ENCODE measurements at places on chromosomes 6 and 20. TPM values are rescaled to one million over a fixed set of nuclear protein-coding genes. Genes with fewer than 3 reads are reported as not detected.
A peak's percentile ranks its signal among the peaks of the same experiment; 100 is the strongest.

PRR18 gene
- total RNA-seq: 0.26 TPM

GRCh38 chr6:107079429-107079828, 35.9 kb downstream of the BEND3 start:
- DNase-seq: no peak

DNA sequence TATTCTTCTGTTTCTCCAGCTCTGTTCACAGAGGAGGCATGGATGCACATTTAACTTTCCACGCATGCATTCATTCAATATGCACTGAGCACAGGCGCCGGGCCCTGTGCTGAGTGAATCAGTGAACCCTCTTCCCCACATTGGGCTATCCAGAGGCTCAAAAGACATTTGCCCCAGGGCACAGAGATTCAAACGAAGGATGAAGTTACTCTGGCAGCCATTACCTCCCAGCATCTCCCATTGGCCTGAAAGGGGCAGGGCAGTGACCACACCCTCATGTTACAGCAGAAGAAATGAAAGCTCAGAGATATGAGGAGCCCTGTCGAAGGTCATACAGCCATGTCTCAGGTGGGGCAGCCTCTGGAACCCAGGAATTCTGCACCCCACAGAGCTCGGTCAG, 26.7 kb upstream of the NOL4L start:
- DNase-seq: no peak

L3MBTL1 gene
- 3.3 TPM for total RNA-seq

- peak; percentile 18 for DNase-seq
Measured at GRCh38 chr6:28446818-28447511, 3.7 kb upstream of the ZSCAN23 start.

SCUBE3 gene
- total RNA-seq: 0.13 TPM

C20orf144 gene
- total RNA-seq: not detected

SEL1L2 gene
- 0.91 TPM for total RNA-seq

GRCh38 chr6:145312481-145312880, 422.8 kb downstream of the EPM2A start:
- DNase-seq: no peak

GRCh38 chr6:30711758-30712380, 5.2 kb downstream of the MDC1 start:
- no peak for DNase-seq

GRCh38 chr6:36727505-36728021, 29.9 kb downstream of the RAB44 start:
- DNase-seq: no peak

SRC gene
- total RNA-seq: 9.2 TPM

DNA sequence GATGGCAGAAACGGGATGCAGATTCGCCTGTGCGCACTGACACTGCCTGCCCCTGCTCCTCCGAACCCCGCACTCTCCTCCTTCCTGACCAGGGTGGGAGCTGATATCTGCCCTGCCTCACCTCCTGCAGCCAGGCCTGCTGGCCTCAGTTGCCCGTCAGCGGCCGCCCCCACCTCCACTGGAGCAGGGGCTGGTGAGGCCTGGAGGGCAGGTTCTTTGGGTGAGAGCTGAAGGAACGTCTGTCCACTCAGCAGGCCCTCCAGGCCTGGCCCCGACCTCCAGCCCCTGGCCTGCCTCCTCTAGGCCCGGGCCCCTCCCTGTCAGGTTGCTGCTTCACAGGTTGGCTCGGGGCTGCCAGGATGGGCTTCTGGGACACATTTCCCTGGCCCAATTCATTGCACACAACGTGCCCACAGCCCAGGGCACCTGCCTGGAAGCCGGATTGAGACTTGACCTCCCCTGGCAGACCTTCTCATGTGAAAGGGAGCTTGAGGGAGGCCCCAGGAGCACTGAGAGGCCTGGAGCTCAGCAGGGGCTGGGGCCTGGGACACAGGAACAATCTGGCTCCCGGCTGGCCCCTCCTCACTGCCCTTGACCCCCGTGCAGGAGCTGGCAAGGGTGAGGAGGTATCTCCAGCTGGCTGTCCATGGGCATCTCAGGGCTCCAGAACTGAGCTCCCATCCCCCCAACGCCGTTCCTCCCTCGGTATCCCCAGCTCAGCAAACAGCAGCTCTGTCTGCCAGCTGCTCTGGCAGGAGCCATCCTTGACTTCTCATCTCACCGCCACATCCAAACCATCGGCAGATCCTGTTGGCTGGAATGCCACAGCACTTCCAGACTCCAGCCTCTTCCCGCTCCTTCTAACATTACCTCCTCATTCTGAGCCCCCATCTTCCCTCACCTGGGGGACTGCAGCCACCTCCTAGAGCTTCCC, 39.5 kb downstream of the SPDEF start:
- DNase-seq: peak; percentile 15

IL20RA gene
- total RNA-seq: 3.5 TPM

MAK gene
- total RNA-seq: 0.08 TPM

GRCh38 chr6:167532410-167533288, 207.8 kb downstream of the TTLL2 start:
- DNase-seq: no peak

DCDC2 gene
- total RNA-seq: not detected

GRCh38 chr20:48990467-48990866, 55.6 kb upstream of the CSE1L start:
- no peak for DNase-seq

POPDC3 gene
- total RNA-seq: 35.5 TPM

- DNase-seq: no peak
Measured at GRCh38 chr6:45253453-45253852, 74.7 kb upstream of the RUNX2 start.

DNA sequence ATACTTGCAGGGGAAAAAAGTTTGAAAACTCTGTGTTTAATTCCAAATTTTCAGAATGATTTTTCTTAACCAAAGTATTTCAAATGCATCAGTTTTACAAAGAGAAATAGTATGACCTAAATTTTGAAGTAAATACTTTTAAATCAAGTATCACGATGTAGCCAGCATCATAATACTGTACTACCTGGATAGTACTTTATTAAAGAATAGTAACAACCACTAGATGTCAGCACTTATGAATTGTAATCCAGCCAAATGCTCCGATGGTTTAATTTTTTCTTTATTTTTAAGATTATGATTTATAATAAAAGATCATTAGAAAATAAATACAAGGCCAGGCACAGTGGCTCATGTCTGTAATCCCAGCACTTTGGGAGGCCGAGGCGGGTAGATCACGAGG, 37.2 kb upstream of the HACE1 start:
- no peak for DNase-seq

DNA sequence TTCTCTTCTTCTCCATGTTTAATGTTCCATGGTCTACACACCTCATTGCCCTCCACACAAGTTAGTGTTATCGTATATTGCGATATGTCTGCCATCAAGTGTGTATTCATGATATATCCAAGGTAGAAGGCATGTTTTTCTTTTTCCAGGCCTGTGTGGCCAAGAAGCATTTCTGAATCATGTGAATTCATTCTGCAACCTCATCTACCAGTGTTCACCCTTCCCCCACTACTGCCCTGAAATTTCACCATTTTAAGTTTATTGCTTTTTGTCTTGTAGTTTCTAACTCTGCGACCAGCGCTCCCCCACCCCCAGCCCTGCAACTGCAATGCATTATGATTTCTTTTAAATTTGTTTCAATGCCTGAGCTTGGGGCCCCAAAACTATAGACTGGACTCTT, 618.0 kb upstream of the FLRT3 start:
- no peak for DNase-seq

SLC17A1 gene
- total RNA-seq: not detected

KIAA0408 gene
- total RNA-seq: 1.5 TPM

ZKSCAN4 gene
- total RNA-seq: 3.1 TPM

GRCh38 chr6:148375401-148375800, 32.8 kb downstream of the SASH1 start:
- no peak for DNase-seq

DNA sequence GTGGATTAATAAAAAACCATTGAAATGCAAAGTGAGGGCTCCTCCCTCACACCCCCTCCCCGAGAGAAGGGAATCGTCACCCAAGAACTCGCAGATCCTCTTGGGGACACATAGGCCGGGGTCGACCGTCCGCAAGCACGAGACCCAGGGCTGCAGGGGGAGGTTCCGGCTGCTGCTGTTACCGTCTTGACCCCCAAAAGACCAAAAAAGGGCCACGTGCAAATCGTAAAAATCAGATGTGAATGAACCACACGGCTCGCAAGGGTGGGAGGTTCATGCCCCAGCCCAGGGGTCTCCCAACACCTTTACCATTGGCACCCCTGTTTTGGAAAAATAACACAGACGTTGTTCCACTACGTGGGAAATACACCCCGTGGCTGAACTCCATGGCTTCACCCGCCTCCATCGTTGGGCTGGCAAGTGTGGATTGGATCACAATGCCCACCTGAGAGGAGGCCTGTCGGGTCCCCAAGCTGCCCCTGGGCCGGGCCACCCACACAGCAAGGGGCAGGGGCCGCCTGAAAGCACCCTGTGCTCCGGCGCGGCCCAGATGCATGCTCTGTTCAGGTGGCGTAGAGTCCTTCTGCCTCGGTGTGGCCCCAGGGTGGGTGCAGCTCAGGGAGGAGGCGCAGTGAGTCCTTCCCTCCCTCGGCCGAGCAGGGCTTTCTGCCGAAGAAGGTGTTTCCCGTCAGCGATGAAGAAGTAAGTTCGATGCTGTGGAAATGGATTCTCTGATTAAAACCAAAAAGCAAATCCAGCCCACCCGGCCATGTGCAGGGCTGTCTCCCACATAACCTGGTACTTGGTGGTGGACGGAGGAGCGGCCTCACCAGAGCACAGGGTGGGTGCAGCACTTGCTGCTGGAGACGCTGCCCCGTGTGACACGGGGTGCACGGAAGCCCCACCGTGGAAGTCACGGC, 85.0 kb downstream of the YTHDF1 start:
- DNase-seq: peak; percentile 18

DNA sequence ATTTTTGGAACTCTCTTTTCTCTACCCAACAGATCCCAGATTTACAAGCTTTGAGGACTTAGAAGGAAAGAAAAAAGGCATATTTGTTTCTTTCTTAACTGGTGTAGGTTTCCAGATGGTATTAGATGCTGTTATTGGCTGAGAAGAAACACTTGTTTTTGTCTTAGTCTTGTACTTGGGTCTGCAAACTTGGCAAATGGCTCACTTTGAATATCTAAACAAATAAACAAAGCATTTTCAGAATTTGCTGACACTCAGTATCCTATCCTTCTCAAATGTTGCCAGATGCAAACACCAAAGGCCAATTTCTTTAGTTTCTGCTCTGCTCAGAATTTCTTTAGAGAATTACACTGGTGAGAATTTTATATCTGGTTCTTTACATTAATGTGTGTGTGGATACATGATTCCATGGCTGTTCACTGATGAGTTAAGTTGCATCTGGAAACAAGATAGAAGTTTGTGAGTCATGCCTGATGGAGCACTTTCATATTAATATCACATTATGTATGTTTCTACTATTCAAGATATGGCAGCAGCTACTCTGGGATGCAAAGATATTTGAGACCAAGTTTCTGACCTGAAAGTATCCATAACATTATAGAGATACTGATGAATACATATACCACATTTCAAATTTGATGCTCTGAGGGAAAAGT, 43.7 kb upstream of the CEP162 start:
- no peak for DNase-seq

DNA sequence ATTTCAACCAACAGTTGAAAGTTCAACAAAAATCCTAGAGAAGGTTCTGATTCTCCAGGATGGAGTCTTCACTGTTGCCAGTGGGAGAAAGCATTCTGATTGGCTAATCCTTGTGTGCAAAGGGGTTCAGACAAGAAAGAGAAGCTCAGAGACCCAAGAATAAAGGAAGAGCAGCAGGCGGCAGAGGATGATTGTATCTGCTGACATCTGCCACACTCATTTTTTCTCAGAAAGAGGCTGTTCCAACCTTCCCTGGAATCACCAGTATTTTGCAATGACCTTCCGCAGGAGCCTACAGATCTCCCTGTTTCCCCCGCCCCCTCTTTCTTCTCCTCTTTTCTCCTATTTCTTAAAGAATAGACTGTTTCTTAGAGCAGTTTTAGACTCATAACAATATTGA, 376.7 kb downstream of the CDH26 start:
- no peak for DNase-seq

TSBP1 gene
- not detected for total RNA-seq

- DNase-seq: no peak
Measured at GRCh38 chr20:25079171-25079570, 2.8 kb downstream of the VSX1 start.

DNA sequence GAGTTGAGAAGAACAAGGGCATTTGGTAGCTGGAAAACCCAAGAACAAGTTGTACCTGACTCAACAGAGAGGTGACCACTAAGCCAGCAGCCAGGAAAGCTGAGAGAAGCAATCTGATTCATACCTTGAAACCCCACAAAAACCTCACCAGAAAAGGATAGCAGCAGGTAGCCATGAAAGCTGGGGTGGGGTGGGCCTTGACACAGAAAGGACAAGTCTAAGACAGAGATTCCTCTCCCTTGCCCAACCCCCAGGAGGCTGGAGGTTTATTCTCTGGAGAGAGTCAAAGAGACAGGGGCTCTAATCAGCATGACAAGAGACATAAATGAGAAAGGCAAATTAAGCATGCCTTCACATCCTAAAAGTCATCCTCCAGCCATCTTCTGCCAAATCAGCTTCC, 151.7 kb upstream of the DST start:
- no peak for DNase-seq

ADGRF1 gene
- not detected for total RNA-seq

DNA sequence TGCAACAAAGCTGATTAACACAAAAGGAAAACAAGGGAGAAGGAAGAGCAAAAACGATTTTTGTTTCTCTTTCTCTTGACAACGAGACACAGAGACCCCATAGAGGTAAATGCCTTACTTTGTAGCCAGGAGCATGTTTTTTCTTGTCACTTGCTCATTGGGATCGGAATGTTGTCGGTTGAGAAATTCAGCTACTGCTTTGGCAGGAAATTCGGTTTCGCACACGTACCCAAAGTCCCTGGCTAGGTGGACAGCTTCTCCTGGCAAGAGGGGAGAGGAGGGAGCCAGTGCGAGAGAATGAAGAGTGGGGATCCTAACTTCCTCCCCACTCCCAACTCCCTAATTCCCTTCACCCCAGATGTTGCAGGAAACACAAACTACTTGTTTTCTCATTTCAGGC, 14.5 kb downstream of the TFAP2A start:
- DNase-seq: no peak

DNA sequence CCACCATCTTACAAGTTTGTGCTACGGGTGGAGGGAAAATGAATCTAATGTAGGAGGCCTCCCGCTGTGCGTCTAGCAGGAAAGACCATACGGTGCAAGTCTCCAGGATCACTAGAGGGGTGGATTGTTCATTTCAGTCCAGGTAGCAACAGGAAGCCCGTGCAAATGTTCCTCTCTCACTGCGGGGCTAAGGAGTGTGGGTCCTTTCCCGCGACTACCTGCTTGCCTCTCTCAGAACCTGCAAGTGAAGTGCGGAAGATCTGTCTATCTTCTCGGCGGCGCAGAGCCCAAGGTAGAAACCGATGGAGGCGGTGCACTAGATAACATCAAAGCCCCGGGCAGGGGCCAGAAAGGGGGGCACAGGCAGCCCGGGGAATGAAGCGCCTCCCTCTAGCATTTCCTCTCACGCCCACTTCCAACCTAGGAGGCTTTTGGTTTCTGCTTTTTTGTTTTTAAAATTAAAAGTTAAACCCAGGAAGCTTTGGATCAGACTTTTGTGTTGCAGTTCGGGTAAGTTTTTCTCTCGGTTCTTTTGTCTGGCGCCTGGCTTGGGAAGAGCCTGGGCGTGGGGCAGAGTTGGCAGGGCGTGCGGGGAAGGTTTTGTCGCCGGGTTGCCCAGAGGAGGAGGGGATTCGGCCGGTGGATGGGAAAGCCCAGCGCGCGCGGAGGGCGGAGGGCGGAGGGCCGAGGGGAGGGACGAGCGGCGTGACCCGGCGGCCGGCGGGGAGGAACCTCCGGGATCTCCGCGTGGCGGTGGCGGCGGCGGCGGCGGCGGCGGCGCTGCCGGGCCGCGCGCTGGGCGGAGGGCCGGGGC, 3.5 kb upstream of the HIVEP1 start:
- DNase-seq: peak; percentile 90

BPIFB2 gene
- total RNA-seq: not detected

PI16 gene
- 47.0 TPM for total RNA-seq

RHAG gene
- 0.60 TPM for total RNA-seq
